GM03348 (cell line): ENCODE measurements at places on chromosomes 12 and 14.

DNA sequence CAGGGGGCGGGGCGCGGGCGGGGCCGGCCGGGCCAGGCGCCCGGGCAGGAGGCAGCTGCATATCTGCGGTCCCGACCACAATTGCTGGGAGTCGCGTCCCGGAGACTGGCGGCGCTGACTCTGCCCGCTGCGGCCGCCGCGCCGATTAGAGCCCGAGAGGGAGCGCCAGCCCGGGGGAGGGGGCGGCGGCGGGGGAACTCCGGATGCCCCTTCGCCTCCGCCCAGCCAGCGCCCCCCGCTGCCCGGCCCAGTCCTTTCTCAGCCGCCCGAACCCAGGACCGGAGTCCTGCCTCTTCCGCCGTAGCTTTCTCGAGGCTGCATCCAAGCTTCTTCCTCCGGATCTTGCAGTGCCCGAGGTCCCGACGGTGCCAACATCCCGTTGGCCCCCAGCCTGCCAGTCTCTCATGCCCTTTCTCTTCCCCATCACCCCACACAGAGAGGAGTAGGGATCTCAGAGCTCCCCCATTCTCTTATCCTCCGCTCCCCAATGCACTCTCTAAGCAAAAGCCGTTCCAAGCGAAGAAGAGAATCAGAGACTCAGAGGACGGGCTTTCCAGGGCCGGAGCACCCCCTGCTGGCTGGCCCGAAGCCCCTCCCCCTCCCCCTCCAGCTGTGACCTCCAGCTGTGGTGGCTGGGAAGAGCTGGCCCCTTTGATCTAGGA, 8.8 kb upstream of the SP7 start:
- DNase-seq, result peak; percentile 92

DNA sequence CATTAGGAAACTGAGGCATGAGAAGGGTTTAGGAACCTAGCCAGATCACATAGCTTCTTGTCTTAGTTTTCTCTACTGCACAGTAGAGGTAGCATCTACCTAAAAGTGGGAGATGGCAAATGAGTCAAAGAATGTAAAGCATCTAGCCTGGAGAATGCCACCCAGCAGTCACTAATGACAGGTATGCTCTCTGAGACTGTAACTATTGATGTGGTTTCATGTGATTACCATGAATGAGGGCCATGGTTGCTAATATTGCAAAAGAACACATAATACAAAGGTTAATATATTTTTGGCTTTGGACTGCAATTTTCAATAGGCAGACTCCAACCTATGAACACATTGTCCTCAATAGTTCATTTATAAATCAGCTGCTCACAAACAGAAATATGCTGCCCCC, 389.9 kb downstream of the GRIN2B start:
- no peak for DNase-seq

- no peak for DNase-seq
Observed at GRCh38 chr12:49811961-49812401, 16.2 kb downstream of the NCKAP5L start.

DNA sequence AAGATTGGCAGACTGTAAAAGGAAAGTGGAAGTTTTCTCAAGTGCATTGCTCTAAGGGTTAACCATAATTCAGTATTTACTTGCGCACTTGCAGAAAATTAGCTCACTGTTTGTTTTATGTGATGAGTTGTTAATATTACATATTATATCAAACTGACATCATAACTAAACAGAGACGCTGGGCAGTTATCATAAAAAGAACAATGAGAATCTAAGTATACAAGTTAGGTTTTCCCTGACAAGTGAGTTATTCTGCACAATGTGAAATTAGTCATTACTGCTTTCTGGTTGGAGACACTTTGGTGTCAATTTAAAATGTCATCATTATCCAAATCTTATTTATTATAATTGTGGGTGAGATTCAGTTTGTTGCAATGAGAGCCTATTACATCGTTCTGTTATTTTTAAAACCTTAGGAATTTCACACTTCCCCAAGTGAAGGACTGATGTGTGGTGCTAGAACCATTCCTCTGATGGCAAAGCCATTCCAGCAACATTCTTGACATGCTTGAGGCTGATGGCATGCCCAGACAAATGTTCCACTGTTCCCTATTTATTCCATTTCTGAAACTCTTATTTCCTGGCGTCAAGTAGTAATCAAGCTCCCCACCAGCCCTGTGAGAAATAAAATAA, 90.1 kb upstream of the FLRT2 start:
- peak; percentile 76 for DNase-seq

DNA sequence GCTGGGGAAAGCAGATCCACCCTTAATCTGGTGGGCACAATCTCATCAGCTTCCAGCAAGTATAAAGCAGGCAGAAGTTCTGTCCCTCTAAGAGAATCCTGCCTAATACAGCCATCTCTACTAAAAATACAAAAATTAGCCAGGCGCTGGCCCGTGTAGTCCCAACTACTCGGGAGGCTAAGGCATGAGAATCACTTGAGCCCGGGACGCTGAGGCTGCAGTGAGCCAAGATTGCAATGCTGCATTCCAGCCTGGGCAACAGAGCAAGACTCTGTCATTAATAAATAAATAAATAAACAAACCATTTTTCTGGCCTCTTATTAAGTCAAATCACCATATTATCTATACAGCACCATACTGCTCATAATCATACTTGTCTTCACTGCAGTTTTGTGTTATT, 111.2 kb downstream of the MED13L start:
- DNase-seq, result no peak
